DMS53 (cell line): ENCODE measurements at places on chromosomes 1 and 21.
A peak's percentile ranks its signal among the peaks of the same experiment; 100 is the strongest.

DNA sequence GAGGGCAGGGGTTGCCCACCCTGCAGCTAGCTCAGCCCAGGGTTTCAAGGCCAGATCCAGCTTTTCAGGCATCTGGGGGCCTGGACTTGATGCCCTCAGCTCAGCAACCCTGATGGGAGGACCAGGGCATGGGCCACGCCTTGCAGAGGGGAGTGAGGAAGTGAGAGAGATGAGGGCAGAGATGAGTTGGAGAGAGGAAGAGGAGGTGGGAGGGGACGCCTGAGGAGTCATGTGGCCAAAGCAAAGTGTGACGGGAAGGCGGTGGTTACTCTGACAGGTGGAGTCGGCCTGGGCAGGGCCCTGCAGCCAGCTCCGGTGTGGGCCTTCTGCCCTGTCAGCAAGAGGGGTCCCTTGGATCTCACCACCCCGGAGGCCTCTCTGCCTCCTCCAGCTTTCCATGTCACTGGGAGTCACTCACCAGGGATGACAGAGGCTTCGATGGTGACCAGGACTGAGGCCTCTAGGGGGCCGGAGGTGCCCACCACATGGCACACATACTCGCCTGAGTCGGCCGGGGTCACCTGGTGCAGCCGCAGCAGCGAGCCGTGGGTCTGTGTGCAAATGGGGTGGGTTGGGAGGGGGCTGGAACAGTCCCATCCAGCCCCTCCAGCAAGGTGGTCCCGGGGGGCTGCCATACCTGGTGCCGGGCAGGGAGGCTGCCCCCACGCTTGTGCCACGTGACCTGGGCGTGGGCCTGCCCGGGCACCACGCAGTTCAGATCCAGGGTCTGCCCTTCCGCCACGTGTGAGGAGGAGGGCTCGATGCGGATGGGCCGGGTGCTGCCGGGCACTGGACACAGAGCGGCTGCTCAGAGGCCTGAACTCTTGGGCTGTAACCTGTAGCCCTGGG is 40.4 kb downstream of the LDLRAD2 start:
- DNase-seq, result no peak

DNA sequence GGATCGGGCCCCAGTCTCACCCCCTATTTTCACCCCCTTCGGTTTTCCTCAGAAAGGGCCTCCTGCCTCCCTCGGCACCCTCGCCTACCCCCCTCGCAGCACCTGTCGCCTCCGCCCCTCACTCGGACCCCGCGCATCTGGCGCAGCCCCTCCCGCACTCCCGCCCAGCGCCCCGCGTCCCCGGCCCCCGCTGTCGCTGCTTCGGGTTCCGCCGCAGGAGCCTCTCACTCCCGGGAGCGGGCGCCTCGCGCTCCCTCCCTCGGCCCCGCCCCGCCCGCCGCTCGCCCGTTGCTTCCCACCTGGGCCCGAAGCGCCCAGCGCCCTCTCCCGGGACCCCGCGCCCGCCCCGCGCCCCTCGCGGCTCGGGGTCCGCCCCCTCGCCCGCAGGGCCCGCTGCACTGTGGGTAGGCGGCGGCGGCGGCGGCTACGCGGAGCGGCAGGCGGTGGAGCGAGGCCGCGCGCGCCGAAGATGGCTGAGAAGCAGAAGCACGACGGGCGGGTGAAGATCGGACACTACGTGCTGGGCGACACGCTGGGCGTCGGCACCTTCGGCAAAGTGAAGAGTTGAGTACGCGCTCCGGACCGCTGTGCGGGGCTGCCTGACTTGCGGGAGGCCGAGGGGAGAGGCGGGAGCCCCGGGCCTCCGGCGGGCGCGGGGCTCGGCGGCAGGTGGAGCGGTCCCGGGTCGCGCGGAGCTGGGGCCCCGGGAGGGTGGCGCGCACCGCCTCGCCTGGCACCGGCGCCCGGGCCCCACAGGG is at the start of gene PRKAA2:
TSS of gene PRKAA2 (plus strand) at position 396 of the 758 bp plus-strand sequence. CDS start at position 470, 74 bp downstream.
- peak; percentile 91 for DNase-seq

DNA sequence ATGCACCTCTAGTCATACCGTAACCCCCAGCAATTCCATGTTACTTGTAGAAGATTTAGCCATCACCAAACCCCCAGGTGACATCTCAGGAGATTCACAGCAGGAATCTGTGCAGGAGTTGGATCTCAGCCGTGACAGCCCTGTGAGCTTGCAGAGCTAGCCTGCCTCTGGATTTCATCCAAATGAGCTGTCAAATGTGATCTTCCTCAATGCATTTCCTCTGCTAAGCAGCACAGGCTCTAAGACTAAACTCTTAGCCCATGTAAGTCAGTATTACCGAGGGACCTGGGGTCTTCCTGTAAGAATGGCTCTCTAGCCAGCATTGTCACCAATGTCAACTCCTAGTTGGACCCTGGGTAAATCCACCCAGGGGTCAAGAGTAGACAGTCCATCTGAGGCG is 41.7 kb downstream of the UMODL1 start:
- no peak for DNase-seq

DNA sequence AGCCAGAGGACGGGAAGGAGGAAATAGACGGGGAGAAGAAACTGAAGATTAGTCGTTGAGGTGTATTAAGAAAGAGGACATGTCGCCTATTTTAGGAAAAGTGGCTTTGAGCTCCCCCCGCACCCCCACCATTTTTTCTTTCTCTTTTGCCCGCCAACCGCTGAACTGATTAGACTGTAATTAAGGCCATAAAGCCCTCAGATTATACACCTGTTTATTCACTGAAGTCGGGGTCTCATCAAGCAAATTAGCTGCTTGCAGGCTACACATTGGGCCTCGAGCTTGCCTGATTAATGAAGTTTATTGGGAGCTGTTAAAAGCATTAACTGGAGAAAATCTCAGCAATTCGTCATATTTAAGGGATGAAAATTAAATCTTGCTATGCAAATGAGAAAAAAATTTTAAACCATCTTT is 119.4 kb upstream of the RRP15 start:
- DNase-seq, result no peak

GRCh38 chr1:229114850-229115365 is 156.0 kb upstream of the RAB4A start:
- DNase-seq, result no peak
